ENCODE measurements at places on chromosomes 7 and 10.

DNA sequence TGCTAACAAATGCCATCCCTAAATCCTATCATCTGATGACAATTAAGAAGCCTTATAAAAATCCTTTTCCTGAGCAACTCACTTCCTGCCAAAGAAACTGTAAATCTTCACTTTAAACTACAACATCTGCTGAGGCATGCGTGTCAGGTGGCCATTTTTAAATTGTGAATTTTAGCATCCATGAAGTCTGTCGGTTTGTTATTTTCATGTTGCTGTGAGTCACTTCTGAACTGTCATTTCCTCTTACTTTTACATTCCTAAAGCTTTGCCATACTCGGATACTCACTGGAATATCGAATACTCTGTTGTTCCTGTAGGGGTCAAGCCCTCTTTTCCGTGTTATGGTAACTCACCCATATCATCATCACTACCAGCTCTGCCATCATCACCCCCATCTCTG lies 34.3 kb upstream of the TMEM26 start:
- no peak for DNase-seq

DNA sequence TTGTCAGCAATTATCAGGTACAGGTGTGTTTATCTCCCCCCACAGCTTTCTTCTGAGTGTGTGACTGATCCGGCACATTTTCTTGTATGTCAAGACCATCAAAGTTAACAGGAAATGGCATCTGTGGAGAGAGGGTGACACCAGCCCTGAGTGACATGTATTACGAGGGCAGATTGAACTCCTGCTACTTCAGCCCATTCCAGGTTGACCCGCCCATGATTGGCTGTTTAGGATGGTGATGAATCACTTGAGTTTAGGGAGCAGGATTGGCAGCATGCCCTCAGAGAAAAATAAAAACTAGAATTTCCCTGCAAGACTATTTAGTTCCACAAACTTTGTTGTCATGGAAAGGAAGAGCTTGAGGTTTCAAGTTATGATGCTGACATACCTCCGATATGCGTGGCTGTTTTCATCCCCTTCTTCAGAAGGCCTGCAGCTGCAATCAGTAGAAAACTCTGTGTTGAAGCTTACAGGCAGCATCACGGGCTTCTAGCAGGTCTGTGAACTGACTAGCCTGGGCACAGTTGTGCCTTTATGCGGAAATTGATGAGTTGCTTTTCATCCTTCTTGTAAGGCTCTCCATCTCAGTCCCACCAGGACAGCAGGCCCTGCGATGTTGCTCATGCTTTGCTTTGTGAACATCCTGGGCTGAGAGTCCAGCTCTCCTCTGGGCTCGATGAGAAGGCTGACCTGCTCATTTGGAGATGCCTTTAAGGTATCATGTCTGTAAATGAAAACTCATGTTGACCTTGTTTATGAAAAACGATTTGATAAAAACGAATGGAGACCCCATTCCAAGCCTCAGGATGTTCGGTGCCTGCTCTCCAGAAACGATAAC lies 8.0 kb upstream of the CELF2 start:
- DNase-seq, result no peak

- DNase-seq, result no peak
These were observed 5.6 kb downstream of the BTBD16 start for GRCh38 chr10:122276611-122277208.

DNA sequence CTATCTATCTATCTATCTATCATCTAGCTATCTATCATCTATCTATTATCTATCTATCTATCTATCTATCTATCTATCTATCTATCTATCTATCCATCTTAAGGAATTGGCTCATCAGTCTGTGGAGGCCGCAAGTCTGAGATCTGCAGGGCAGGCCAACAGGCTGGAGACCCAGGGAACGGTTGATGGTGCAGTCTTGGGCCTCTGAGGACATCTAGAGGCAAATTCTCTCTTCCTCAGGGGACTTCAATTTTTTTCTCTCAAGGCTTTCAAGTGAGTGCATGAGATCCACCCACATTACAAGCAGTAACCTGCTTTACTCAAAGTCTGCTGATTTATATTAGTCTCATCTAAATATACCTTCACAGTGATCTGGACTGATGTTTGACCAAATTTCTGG lies 197.0 kb downstream of the GLRX3 start:
- no peak for DNase-seq

DNA sequence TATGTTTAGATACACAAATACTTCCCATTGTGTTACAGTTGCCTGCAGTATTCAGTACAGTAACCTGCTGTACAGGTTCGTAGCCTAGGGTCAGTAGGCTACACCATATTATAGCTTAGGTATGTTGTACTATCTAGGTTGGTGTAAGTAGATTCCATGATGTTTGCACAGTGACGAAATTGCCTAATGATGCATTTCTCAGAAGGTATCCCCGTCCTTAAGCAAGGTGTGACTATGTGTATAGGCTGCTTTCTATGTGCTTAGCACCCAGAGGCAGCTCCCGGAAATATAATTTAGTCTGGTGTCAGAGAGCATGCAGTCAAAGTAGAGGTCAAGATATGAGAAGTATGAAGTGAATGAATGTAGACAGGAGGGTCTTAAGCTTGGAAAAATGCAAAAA lies 9.8 kb downstream of the MAPK8 start:
- DNase-seq, result no peak

DNA sequence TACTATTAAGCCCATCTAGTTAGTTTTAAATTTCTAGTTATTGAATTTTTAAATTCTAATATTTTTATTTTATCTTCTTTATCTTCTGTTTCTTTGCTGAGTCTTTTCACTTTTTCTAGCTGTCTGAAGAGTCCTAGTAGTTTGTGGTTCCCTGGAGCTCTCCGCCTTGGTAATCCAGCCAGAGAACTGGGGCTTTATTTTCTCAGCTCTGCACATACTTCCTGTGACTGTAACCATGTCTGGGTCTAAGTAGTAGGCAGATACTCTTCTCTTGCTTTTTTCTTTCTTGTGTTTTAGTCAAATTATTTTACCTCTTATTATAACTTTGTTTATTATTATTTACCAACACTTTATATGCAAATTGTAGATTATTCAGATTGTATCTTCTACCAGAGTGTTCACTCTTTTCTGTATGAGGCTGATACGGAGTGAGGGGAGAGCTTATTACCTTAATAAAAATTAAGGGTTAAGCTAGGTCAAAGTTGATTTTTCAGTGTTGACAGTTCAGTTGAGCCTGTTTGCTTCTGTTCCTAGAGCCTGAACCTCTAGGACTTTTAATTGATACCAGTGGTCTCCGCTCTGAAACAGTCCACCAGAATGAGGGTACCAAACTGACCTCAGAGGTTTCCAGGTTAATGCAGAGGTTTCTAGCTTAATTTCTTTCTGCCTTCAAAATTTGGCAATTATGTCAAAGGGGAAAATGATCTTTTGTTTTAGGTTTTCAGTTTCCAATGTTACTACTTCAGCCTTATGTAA lies 155.4 kb downstream of the ADK start:
- no peak for DNase-seq

- no peak for DNase-seq
These were observed 99.9 kb downstream of the MPP7 start for GRCh38 chr10:28202941-28203352.

DNA sequence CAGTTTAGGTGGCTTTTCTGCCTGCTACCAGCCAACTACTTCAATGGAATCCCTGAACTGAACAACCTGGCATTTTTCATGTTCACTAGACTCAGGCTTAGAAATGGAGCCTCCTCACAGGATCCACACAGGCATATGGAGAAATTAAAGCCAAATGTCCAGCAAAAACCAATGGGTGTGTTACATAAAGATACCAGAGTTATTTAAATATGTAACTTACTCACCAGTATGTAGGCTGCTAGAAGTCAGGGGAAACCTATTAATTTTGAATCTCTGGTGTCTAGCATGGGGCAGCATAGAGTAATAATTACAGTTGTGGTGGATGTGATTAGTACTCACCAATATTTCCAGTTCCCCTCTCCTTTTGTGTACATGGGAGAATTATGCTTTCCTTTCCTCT lies 383.6 kb downstream of the LRMDA start:
- no peak for DNase-seq

- no peak for DNase-seq
These were observed 154.6 kb upstream of the EEPD1 start for GRCh38 chr7:35998481-35998880.

DNA sequence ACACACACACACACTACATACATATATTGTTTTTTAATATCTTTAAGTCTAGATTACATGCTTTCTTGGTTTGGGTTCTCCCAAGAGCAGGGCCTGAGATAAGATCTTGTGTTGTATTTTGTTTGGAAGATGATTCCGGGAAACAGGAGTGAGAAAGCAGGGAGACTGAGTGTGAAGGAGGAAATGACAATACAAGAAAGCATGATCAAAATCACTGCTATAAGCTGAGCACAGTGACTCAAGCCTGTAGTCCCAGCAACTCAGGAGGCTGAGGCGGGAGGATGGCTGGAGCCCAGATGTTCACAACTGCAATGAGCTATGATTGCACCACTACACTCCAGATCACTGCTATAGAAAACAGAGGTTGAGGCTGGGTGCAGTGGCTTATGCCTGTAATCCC lies 267.6 kb downstream of the SKIDA1 start:
- no peak for DNase-seq

GRCh38 chr7:111026343-111026742 lies 64.6 kb upstream of the LRRN3 start:
- no peak for DNase-seq

DNA sequence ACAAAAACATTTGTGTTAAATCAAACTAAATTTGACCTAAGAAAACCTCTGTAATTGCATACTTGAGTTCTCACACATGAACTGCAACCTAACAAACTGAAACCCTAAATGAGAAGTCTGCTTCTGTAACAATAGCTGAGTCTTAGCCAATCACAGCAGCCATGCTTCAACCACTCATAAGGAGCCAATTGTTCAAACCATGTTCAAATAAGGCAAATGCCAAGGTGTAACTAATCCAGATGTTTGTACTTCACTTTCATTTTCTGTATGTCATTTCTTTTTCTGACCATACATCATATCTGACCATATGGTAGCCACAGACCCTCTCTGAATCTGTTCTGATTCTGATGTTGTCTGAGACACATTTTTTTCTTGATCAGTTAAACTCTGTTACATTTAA lies 47.5 kb upstream of the ANTXRL start:
- no peak for DNase-seq

- no peak for DNase-seq
These were observed 79.3 kb downstream of the AVL9 start for GRCh38 chr7:32574626-32575025.

DNA sequence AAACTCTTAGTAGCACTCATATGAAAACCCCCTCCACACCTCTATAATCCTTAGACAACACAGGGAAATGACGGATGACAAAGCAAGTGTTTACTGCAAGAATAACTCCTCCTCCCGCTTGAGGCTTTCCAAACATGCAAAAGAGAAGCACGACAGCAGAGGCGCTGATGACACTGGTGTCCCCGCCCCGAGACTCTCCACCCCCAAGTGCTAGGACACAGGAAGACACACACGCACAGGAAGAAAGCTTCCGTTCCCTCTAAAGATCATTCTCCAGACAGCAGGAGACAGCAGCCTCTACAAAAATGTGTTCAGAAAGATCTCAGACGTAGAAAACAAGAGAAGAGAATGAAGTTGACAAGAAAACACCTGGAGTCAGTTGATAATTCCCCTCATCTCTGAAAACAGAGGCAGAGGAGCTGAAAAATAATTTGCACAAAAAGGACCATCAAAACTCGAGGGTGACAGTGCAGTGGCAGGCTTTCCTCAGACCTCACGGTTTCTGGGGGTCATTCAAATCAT lies 90.2 kb downstream of the DLG5 start:
- no peak for DNase-seq

DNA sequence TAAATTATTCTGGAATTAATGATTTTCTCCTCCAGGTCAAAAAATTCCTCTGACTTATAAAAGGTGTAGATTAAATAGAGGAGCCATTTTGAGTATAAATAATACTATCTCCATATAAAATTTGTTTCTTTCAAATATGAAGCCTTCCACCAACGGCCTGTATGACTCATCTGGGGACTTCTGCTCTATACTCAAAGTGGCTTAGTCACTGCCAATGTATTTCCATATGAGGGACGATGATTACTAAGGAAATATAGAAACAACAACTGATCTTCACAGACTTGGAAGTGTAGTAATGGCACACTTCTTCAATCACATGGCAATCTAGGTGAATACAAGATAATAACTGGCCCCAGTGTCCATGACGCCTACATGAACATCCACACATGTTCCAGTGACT lies 335.6 kb upstream of the HGF start:
- no peak for DNase-seq

DNA sequence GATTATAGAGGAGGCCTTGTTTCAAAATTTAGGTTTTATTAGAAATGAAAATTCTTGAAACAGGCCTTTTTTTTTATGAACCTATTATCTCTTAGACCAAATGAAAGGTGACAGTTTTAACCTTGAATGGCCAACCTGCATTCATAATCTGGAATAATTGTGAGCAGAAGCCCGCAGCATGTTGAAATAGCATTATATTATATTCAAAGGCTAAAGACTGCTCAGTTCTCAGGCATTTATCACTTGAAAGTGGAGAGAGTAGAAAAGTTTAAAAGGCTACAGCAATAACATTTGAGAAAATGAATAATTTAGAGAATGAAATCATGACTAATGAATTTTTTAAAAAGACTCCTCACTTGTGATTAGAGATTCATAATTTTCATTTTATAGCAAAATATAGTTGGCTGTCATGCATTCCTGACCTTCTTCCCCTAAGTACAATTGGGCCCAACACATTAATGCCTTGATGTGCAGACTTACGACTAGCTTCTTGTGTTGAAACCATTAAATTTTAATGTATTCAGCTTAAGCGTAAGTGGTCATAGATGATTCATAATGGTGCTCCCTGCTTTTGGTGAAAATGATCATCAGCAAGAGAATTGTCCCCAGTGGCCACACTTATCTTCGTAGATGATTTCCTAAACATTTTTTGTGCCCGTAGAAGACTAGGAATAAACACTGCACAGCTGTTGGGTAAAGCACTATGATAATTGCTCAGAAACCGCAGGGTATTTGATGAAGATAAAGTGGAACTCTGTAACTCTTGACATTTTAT lies 346.6 kb upstream of the BMPER start:
- DNase-seq, result no peak

- no peak for DNase-seq
These were observed 4.8 kb downstream of the FSCN3 start for GRCh38 chr7:127598318-127598717.

- DNase-seq, result no peak
These were observed 34.5 kb downstream of the WDR37 start for GRCh38 chr10:1090696-1091095.

DNA sequence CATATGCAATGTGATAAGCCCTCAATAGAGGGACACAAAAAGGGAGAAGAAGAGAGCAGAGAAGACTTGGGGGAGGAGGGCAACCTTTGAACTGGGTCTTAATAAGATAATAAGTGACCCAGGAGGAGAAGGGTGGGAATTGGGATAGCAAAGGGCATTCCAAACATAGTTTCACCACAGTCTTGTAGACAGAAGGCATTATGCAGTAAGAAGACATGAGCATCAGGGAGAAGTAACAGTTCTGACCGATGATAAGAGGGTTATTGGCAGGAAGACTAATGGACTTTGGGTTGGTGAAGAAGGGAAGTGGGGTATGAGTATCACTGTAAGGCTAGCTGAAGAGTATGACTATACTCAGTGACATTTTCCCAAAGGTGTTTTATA lies 63.6 kb downstream of the TES start:
- no peak for DNase-seq

Measured in activated CD8-positive, alpha-beta memory T cell treated with anti-CD3 and anti-CD28 coated beads, Interleukin-2, amount 50 U/mL, for 48 hours (primary cell).